ENCODE measurements at places on chromosomes 4 and X.

DNA sequence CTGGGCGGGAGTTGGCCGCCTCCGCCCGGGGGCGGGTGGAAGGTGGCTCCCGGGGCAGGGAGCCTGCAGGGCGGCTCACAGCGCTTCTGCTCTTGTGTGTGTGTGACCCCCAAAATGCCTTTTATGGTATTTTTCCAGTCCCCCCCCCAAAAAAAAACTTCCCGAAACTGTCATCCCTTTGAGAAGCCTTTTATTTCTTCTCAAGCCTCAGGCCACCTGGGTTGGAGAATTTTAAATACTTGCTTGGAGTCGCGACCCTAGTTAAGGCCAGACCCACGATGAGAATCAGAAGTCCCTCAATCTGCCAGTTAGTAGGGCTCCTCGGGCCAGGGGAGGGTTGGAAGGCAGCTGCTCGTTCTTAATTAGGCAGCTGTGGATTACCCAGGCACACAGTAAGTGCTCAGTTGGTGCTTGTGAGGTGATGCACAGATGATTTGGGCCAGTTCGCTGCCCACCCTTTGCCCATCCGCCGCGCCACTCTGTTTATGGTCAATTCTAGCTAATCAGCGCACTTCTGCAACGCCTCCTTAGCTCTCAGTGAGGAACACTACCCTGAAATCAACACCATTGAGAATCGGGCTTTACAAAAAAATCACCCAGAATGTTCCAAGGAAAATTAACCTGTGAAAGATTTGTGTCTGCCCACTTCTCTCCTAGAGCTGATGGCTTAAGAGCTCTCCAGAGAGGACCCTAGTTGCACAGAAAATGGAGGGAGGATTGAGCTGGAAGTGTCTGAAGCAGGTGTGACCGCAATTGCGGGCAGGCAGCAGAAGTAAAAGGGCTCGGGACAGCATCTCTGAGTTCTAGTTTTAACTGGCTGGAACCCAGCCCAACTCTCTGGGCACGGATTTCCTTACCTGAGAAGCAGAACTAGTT, 648 bp upstream of the SCD5 start:
- DNase-seq = no peak

GRCh38 chrX:50815120-50815519, 1.1 kb upstream of the SHROOM4 start:
- DNase-seq = no peak

DNA sequence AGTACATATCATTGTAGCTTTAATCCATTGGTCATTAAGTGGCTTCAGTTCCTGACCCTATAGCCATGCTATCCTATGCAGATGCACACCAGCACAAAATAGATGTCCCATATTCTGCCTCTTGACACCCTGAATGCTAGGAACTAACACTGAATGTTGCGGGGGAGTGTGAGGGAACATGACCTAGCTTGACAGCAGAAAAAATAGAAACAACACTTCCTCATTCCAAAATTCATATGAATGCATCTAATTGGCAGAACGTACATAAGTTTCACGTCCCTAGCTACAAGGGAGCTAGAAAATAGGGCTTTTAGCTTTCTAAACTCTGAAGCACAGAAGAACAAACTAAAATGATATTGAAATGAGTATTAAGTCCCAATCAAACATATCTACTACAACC, 14.4 kb upstream of the DCAF8L1 start:
- DNase-seq = no peak

GRCh38 chrX:29233592-29234183, 646.4 kb downstream of the IL1RAPL1 start:
- no peak for DNase-seq

GRCh38 chr4:55754754-55755350, 64.7 kb upstream of the EXOC1L start:
- no peak for DNase-seq

DNA sequence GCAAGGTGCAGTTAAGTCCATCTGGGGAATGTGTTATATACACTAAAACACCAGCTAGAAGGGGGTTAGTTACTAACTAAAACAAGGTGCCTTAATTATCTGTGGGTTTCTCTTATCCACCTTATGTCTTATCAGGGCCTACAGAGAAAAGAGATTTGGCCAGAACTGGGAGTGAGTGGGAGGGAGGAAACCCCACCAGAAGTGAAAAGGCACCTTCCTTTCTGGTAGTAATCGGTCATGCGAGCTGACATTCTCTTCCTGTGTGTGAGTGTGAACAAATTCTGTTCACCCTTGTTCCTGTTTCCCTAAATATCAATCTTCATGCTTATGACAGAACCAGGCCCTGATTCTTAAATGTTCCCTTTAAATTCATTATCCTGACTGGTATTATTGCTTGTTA, 43.5 kb downstream of the SRPX2 start:
- no peak for DNase-seq

DNA sequence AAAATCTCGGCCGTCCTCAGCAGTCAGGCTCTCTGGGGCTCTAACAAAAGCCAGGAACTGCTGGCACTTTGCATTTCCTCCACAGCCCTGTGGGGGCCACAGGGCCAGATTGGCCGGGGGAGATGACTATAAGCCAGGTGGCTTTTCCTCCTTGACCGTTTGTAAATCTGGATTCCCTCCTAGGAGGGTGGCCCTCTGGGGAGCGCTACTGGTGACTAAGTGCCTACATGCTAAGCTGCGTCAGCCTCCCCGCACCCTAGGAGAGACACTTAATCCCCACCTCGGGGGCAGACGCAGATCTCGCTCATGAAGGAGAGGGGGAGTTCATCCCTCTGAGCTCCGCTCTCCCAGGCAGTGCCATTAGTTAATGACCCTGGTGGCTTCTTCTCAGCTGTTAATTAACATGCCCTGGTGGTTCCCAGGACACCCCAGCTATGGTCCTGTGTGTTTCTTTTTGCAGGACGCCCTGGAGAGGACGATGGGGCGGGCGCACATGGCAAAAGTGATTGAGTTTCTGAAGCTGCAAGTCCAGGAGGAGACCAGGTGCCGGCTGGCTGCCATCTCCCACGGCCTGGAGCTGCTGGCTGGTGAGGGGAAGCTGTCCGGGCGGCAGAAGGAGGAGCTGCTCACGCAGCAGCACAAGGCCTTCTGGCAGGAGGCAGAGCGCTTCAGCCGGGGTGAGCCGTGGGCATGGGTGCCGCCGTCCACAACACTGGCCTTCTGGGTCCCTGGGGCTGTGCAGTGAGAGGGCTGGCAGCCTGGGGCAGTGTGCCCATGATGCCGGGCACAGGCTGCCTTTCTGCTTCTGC, 41.6 kb downstream of the EVC start:
- no peak for DNase-seq

DNA sequence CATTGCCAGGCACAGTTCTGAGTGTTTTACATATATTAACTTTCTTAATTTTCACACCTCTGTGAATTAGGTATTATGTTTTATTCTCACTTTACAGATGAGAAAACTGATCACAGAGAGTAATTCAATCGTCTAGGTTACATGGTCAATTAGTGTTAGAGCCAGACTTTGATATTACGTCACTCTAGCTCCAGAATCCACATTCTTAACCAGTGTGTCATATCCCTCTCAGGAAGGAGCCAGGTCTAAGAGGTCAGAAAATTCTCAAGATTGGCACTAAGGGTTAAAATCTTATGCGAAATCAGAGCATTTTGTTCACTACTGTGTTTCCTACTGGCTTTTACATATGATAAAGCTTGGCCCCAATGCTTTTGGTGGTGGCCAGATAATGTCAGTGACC, 7.4 kb downstream of the DMP1 start:
- no peak for DNase-seq

DNA sequence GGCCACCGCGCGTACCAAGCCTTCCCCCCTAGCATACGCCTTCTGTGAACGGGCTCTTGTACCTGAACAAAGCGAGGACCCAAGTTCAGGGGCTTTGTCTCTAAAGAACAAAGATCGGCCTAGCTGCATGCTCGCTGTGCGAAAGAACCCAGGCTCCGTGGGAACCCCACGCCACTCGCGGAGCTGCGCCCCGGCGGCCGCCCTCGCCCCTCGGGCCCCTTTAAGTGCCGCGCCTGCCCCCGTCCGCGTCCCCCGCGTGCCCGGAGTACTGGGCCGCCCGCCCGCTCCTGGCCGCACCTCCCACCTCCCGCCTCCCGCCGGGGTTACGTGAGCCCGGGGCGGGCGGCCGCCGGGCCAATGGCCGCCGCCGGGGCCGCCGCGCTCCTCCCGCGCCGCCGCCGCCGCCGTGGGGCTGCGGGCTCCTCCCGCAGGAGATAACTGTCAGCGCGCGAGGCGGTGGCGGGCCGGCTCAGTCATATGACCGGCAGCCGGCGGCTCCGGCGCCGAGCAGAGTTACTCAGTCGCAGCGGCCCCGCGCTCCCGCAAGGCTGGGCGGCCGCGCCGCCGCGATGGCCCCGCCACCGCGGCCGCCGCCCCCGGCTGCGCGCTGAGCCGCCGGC, at the start of gene FNIP2:
TSS of gene FNIP2 (plus strand) at position 472 of the 620 bp plus-strand sequence. CDS start 187 bp downstream, outside the sequence.
- DNase-seq = peak; percentile 81

- no peak for DNase-seq
These were observed 36.2 kb downstream of the CD40LG start for GRCh38 chrX:136684120-136684519.

DNA sequence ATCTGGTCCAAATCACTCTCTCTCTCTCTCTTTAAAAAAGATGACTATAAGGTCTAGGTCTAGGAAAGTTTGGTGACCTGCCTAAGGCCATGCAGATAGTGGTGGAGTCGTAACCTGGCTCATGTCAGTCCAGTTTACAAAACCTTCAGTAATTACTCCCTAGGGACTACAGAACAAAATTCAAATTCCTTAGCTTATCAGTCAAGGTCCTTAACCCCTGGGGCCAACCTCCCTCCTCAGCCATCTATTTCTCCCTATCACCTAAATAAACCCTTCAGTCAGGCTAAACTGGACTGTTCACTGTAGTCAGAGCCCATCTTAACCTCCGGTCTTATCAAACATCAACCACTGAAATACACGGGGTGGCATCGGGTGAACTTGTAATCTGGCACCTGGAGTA, 68.9 kb downstream of the MAP3K15 start:
- DNase-seq = no peak

GRCh38 chr4:4387531-4388310, 819 bp downstream of the NSG1 start:
- DNase-seq = no peak

GRCh38 chrX:21802839-21803238, 36.6 kb upstream of the MBTPS2 start:
- DNase-seq = no peak

GRCh38 chr4:86848136-86848535, 1.0 kb downstream of the SLC10A6 start:
- no peak for DNase-seq

DNA sequence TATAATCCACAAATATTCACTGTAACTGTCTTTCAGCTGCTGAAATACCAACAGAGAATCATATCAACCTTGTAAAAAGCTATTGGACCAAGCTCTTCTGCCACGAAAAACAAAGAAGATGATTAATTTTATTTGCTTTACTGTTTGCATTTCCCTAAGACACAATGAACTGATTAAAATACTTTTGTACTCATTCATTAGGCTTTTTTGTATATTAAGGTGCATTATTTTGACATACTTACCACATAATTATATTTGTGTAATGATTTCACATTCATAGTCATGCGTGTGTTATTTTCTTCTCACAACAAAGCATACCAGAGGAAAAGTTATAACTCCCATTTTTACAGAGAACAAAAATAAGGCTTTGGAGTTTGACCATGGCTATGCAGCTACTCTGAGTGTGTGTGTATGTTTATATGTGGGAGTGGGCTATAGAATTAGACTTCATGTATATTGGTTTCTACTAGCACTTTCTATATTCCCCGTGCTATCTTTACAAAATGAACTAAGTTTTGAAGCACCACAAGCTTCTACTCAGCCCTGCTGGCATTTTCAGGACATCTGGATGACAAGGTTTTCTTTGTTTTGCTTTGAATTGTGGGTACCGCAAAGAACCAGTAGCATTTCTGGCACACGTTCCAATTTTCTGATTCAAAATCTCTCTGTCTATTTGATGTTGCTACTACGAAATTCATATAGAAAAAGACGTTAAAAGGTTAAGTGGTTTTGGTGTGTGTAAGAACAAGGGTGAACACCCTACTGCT, 11.0 kb upstream of the FGF5 start:
- DNase-seq = no peak

DNA sequence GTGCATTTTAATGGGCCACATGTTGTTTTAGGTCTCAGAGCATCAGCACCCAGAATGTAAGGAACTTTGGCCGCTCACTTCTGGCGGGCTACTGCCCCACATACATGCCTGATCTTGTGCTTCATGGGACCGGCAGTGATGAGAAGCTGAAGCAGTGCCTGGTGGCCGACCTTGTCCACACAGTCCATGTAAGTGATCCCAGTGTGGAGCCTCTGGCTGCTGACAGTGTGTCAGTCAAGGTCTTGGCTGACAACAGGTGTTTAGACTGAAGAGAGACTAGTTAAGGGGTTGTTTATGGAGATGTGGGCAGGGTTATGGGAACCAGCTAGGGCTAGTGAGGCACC, 101.4 kb downstream of the FNIP2 start:
- no peak for DNase-seq

- no peak for DNase-seq
These were observed 14.1 kb upstream of the SEC24D start for GRCh38 chr4:118849867-118850487.

DNA sequence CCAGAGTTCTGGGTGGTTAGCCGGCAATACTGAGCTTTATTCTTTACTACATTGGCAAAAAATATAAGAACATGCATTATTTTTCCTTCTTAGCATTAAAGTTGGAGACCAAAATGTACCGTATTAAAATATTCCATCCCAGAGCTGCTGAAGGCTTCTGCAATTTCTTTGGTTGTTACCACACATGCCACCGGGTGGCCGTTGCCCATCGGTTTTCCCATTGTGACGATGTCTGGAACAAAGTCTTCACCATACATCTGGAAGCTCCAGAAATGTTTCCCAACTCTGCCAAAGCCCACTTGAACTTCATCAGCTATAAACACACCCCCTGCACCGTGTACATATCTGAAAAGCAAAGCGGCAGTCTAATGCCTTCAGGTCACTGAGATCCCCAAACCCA, 13.7 kb downstream of the ETNPPL start:
- DNase-seq = no peak

DNA sequence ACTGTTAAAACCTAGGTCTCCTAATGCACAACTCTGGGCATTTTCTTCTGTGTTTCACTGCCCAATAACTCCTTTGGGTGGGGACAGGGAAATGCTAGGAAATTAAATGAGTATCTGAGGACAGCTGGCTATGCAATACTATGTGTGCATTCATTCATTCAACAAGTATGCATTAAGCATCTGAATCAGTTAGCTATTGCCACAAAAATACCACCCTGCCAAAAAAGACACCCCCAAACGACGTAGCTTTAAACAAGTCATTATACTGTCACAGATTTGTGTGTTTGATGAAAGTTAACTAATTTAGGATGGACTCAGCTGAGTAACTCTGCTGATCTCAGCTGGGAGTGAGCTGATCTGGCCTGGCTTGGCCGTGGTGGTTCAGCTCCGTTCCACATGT, 29.8 kb upstream of the PTCHD1 start:
- DNase-seq = no peak

DNA sequence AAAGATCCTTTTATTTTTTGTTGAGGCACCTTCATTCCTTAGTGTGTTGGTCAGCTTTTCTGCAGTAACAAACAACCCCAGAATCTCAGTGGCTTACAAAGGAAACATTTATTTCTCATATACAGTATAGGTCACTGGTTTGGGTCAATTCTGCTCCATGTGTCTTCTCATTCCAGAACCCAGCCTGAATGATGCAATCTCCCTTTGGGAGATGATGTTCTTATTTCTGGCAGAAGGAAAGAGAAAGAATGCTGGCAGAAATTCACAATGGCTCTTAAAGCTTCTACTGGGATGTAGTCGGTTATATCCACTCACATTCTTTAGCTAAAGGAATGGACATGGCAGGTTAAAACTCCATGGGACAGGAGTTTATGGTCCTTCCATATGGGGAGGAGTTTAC, 42.3 kb downstream of the IDS start:
- no peak for DNase-seq

Measured in right lung (tissue), 10 donors.